Endothelial cell (in vitro differentiated cells): ENCODE measurements at places on chromosomes 6 and 20.
A peak's percentile ranks its signal among the peaks of the same experiment; 100 is the strongest.

GRCh38 chr6:139919107-139920026 is 544.9 kb upstream of the CITED2 start:
- DNase-seq, result no peak

DNA sequence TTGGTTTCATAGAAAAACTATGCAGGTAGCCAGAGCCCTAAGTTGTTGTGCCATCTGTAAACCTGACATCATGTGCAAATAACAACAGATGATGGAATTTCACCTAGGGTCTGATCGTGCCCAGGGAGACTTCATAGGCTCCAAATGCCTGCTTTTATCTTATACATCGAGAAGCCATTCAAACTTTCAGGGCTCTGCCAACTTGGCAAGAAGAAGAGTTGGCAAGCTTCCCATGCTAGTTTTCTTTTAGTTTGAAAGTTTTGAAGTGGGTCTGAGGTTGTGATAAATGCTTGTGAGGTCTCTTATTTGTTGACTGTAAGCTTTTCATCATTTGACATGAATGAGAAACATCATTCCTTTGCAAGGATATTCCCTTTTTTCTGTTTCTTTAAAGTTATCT is 175.4 kb upstream of the FLRT3 start:
- no peak for DNase-seq

- no peak for DNase-seq
Observed at GRCh38 chr20:50528804-50529351, 18.7 kb downstream of the PTPN1 start.

GRCh38 chr20:33568378-33568777 is 78.5 kb downstream of the CBFA2T2 start:
- peak; percentile 47 for DNase-seq

DNA sequence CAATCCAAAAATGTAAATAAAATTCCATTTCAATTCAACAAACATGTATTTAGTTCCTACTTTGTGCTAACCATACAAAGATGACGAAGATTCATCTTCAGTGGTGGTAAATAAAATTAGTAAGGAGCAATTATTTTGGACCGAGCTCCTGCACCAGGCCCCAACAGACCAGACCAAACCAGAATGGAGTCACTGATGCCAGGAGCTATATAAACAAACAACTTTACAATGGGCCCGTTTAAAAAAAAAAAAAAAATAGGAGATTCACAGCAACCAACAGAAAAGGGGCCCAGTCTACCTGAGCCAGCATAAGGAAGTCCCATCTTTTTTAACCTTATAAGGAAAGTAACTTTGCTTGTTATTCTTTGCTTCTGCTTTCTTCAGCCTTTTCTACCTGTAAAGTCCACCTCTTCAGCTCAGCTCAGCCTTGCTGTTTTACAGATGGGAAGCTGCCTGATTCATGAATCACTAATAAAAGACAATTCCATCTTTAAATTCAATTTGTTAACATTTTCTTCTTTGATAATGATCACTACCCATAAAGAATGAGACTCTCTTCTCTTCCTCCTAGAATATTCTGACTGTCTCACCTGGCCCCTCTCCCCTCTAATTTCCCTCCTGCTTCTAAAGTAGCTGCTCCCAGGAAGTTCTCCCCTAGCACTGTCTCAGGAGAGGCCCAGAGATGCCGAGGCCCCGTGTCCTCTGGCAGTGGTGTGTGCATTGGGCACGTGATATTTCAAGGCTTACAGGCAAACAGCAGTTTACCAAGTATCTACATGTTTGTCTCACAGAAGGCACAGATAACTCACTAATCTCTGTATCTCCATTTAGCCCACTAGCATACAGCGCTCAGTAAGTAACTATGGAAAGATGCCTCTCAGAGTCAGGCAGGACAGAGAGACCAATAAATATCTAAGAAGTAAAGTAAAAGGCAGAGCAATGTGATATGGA is 8.4 kb downstream of the MBOAT1 start:
- no peak for DNase-seq

- DNase-seq, result no peak
Observed at GRCh38 chr6:322940-323729, 30.8 kb downstream of the DUSP22 start.

- DNase-seq, result peak; percentile 30
Observed at GRCh38 chr20:10453241-10453640, 18.1 kb downstream of the SLX4IP start.

DNA sequence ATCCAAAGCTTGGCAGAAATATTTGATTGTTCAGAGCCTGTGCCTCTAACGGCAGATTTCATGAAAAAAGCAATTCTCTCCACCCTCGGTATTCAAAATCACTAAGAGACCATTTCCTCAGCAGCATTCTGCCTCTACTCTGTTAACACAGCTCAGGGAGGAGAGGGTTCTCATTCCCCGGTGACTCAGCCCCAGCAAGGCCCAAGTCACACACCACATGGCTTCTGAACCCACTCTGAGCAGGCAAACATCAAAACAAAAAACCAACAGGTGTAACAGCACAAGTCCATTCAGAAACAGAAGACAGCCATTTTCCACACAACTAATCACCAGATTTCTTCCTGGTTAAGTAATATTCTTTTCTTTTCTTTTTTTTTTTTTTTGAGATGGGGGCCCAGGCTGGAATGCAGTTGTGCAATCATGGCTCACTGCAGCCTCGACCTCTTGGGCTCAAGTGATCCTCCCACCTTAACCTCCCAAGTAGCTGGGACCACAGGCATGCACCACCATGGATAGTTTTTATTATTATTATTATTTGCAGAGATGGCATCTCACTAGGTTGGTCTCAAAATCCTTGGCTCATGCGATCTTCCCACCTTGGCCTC is 55.4 kb downstream of the GFOD1 start:
- DNase-seq, result no peak

DNA sequence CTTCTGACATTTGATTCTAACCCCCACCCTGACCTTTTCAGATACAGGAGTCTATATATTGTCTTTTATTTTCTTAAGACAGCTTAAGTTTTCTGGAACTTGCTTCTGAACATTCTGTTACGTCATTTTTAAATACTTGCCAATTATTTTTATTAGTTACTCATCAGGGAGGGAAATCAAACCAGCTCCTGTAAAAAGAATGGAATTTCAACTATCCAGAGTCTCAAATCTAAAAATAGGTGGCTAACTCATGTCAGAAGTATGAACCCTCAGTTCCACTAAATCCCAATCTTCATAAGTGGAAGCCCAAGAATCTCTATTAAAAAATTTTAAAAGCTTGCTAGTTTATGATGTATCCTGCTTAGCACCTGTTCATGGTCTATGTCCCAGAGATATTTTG is 900.0 kb downstream of the KIF16B start:
- DNase-seq, result no peak

DNA sequence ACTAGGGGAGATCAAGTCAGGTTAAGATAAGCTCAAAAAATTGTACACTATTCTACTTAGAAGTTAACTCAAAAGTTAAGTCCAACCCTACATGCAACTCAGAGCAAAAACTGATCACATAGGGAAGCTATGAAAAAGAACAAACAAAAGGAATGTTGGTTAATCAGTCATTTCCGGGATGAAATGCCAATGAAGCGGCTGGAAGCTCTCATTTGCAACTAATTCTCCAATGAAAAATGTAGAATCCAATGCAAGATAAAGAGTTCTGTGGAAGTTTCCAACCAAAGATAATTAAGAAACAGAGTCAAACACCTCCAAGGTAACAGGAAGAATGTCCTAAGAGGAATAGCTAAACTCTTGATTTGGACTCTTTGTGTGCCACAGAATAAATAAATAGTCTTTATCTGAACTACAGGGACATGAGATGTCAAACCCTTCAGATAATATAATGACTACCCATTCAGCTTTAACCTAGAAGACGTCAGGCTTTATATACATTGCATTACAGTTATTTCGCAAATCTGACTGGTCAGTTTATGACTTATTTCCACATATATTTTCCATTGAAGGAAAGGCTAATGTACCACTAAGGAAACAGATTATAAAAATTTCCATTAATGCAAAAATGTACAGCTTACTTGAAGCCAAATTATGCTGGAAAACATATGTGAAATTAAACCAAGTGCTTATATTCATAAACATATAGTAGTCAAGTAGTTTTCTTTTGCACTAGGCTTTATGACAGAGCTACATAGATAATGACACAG is 48.0 kb upstream of the DST start:
- DNase-seq, result no peak

DNA sequence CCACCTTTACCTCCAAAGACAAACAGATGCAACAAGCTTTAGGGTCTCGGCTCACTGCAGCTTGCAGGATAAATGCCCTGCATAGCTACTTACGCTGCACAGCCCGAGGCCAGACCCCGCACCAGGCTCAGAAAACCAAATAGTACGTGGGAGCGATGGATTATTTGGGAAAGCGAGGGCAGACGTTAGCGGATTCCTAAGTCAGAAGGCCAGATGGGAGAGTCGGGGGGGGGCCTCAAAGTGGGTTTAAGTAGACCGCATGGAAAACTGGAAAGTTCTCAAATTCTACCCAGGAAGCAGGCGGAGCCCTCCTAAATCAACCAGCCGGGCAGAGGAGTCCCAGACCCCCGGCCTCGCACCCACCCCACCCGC is 382 bp downstream of the SFT2D1 start:
- DNase-seq, result no peak

DNA sequence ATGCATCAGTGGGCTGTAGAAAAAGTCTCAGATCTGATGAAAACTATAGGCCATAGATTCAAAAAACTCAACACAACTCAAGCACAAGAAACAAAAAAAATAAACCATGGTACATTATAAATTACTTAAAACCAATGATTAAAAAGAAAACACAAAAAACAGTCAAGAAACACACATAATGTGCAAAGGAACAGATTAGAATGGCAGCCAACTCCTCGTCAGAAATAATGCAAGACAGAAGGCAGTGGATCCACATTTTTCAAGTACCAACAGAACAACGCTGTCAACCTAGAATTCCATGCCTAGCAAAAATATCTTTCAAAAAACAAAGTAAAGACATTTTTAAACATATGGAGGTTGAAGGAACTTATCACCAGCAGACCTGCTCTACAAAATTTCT is 69.7 kb downstream of the PSMB1 start:
- no peak for DNase-seq

- no peak for DNase-seq
Observed at GRCh38 chr20:14924433-14924832, 587.0 kb upstream of the FLRT3 start.

DNA sequence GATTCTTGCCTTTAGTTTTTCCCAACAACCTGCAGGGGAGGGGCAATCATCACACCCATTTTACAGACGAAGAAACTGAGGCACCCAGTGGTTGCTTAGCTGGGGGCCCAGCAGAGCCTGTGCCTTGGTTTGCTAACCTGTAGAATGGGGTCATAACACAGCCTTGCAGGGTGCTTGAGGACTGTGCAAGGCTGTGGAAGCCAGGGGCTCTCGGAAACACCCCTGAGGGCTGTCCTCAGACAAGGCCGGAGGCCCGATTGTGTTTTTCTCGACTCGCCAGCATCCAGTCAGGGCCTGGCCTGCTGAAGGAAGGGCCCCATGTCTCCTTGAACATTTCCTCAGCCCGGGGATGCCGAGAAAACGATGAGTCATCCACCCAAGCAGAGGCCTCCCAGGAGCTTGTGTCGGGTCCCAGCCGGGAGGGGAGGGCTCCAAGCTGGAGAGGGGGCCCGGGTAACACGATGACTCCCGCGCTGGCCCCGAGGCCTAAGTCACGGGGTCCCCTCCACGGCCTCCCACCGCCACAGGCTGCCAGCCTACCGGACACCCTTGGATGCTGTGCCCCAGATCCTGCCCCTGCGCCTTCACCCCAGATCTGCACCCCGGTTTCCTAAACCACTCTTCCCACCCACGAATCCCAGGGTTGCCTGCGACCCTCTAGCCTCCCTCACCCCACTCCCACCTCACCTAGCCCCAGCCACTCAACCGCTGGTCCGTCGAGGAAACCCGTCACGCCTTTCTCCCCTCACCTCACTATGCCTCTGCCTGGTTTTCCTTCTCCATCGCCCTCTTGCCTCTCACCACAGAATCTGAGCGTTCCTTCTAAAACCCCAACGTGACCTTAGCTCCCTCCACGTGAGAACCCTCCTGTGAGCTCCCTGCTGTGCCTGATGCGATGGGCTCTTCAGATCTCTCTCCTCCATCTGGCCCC is 10.6 kb downstream of the NOL4L start:
- no peak for DNase-seq

DNA sequence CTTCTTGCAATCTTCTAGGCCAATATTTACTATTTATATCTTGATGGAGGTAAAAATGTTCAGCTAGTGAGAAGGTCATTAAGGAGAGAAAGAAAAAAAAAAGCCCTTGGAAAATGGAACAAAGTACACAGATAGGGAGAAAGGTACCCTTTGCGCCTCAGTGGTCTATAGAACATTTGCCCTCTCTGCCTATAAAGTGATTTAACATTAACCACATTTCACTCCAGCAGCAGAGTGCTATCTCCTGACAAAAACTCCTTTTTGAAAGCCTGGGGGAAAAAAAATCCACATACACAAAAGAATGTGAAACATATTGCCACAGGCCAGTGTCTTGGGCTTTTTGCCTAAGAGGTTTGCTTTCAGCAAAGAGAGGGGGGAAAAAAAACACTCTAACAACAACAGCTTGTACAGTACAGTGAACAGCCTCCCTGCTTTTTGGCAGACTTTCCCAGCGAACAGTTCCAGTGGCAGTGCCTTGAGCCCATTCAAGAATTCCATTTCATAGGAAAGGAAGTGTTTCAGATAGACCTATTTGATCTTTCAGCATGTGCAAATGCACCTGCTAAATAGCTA is 695 bp downstream of the ARHGAP18 start:
- no peak for DNase-seq

- no peak for DNase-seq
Observed at GRCh38 chr6:107636486-107636885, 146.6 kb downstream of the SOBP start.

DNA sequence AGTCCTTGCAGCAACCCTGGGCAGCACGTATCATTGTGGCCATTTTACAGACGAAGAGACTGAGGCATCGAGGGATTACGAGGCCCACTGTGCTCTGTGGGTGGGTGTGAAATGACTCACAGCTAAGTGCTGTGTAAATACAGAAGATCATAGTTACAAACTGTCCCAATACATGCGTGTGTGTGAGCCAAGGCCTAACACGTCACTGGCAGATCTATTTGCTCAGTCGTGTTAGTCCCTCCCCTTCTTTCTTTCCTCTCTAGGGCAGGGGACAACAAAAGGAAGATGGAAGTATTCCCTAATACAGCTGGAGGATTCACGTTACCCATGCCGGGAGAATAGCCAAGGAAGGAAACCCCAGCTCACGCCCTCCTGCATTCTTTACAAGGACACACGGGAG is 175.9 kb downstream of the CDC5L start:
- DNase-seq, result no peak

GRCh38 chr6:7155871-7156579 is 48.3 kb downstream of the RREB1 start:
- DNase-seq, result no peak

GRCh38 chr6:44567406-44567805 is 179.9 kb downstream of the CDC5L start:
- DNase-seq, result no peak

DNA sequence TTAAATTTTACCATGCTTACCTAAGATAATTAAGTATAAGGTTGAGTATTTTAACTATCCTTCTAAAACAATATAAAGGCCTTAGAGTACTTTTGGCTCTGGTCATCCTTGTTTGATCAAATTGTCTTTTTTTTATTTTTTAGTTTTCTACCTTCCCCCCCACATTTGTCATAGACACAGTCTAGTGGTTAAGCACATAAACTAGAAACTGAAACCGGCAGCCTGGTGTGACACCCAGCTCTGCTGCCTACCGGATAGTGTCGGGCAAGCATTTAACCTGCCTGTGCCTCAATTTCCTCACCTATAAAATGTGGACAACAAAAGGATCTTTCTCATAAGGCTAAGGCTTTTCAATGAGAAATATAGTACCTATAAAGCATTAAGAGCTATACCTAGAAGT is 21.6 kb upstream of the TULP4 start:
- DNase-seq, result no peak

GRCh38 chr20:23279836-23280235 is 70.8 kb upstream of the NXT1 start:
- no peak for DNase-seq
